Mesendoderm (in vitro differentiated cells): ENCODE measurements at places on chromosomes 5 and 9.

DNA sequence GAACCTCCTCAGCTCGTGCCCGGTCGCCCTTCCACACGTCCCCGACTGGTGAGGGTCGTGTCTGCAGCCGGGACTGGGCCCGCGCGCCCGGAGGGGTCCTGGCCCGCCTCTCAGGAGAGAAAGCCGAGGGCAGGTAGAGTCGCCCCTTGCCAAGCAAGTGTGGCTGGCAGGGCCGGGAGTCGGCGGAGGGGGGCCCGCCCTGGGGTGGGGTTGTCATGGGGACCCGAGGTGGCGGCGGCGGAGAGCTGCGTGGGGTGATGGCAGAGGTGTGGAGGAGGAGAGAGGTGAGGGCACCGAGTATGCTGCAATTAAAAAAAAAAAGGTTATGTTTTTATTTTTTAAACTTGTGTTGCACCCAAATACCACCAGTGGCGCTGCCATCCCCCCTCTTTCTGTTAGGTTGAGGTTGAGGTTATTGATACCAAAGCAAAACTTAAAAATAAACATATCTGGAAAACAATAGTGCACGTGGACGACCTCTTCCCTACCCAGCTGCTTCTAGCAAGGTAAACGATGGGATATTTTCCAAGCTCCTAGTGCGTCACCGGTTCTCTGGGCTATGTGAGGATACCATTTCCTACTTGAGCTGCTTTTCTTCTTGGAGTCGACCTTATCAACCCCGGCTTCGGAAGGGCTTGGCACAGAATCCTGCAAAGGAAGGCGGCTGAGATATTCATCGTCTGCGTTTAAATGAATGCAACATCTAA, 660 bp downstream of the SCAMP1 start:
- peak; percentile 82 for DNase-seq

- peak; percentile 84 for DNase-seq
Measured at GRCh38 chr5:72166070-72166979, 59.0 kb downstream of the MAP1B start.

GRCh38 chr5:123450640-123451039, 27.4 kb upstream of the CEP120 start:
- DNase-seq = no peak

- no peak for DNase-seq
Measured at GRCh38 chr9:84922051-84922450, 252.5 kb downstream of the NTRK2 start.

DNA sequence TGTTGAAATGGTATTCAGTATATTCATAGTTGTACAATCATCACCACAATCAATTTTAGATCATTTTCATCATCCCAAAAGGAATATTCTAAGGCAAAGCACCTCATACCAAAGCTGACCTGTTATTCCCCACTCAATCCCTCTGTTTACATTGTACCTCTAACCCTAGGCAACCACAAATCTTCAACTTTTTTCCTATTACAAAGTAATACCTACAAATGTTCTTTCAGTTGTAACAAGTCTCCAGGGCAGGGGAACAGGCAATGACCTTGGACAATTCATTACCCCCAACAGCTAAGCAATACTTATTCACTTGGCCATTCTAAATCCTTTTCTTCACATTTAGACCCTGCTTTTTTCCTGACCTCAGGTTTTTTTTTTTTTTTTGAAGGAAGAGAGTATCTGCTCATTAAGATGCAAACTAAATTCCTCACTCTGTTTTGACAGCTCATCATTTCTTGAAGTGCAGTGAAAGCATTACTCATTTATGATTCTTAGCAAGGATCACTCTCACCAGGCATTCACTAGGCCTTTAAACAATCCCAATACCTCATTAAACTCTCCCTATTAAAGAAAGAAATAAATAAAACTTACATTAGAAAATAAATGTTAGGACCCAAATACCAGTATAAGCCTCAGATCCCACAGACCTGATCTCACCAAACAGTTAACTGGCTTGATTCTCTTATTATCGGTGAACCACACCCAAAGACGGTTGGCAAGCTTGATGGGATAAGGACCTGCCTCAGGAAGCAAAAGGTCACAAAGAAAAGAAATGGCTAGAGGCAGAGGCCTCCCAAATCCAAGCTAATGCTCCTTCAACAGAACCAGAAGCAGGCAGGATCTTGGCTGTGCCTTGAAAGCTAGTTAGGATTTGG, 15.3 kb downstream of the MTMR12 start:
- no peak for DNase-seq
